NCI-H2107 (cell line): ENCODE measurements at places on chromosomes 6 and 20.

- no peak for DNase-seq
Measured at GRCh38 chr20:53174454-53174853, 202.3 kb downstream of the TSHZ2 start.

DNA sequence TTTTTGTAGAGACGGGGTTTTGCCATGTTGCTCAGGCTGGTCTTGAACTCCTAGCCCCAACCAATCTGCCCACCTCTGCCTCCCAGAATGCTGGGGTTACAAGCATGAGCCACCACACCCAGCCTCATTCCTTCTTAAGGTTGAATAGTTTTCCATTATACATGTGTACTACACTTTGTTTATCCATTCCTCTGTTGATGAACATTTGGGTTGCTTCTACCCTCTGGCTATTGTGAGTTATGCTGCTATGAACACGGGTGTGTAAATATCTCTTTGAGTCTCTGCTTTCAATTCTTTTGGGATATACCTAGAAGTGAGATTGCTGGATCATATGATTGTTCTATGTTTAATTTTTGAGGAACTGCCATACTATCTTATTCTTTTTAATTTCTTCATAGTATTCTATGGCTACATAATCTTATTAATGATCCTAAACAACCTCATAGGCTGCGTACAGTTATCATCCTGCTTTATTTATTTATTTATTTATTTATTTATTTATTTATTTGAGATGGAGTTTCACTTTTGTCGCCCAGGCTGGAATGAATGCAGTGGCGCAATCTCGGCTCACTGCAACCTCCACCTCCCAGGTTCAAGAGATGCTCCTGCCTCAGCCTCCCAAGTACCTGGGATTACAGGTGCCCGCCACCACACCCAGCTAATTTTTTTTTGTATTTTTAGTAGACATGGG, 49.2 kb upstream of the TLDC2 start:
- no peak for DNase-seq

GRCh38 chr6:165636402-165637048, 26.5 kb downstream of the PDE10A start:
- no peak for DNase-seq

- DNase-seq: no peak
Measured at GRCh38 chr6:123677897-123678296, 41.1 kb upstream of the TRDN start.

- DNase-seq: no peak
Measured at GRCh38 chr6:8435845-8436168, 462 bp upstream of the SLC35B3 start.

- DNase-seq: no peak
Measured at GRCh38 chr20:58714340-58714922, 21.8 kb downstream of the NPEPL1 start.
